ENCODE measurements at places on chromosomes 4 and X.

GRCh38 chr4:8090744-8091301, 67.8 kb downstream of the ABLIM2 start:
- no peak for DNase-seq

GRCh38 chrX:69161786-69162349, 3.4 kb downstream of the PJA1 start:
- DNase-seq = no peak

GRCh38 chr4:41935652-41936021, 408 bp downstream of the TMEM33 start:
- DNase-seq = no peak

DNA sequence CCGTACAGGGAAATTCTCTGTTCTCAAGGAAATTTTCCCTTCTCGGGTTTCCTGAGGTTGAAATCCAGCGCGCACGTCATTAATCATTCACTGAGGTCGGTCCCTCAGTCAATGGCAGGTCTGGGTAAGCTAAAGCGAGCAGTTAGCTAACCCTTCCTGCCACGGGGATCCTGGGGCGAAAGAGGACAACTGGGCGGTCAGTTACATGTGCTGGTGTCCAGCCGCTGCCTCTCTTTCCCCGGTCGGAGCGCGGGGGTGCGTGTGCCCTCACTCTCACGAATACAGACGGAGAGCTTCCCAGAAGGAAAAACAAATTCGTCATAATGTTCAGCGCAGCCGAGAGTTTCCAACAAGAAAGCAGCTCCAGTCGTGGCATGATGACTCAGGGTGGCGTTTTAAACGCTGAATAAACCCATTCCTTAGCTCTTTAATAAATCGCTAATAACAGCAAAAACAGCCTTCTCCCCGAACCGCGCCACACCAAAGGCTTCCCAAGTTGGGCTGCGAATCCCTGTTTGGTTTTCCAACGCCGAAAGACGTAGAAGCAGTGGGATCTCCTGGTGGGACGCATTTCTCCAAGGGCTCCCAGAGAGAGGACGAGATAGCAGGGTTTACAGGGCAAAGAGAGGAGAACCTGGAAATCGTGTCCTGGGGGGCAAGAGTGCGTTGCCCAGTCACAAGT, 752 bp upstream of the FGF5 start:
- DNase-seq = no peak

DNA sequence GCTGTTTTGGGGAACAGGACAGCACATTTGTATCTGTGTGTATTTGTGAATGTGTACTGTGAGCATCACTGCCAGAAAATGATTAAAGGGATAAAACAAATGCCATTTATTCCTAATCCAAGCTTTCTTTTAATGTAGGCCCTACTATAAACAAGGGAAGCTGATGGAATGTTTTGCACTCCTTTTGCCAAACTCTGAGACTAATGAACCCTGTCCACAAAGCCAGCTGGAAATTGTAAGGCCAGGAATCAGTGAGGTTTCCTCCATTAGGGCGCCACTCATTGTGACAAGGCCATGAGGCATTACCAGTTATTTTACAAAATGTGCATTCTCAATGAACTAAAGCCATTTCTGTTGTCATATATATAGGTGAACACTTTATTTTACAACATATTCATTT, 163.0 kb upstream of the NAP1L5 start:
- no peak for DNase-seq

All from cortex of kidney (tissue), 1 donor.